ENCODE measurements at places on chromosomes 3 and 15.

- no peak for DNase-seq
Observed at GRCh38 chr3:64290864-64291263, 65.6 kb upstream of the PRICKLE2 start.

DNA sequence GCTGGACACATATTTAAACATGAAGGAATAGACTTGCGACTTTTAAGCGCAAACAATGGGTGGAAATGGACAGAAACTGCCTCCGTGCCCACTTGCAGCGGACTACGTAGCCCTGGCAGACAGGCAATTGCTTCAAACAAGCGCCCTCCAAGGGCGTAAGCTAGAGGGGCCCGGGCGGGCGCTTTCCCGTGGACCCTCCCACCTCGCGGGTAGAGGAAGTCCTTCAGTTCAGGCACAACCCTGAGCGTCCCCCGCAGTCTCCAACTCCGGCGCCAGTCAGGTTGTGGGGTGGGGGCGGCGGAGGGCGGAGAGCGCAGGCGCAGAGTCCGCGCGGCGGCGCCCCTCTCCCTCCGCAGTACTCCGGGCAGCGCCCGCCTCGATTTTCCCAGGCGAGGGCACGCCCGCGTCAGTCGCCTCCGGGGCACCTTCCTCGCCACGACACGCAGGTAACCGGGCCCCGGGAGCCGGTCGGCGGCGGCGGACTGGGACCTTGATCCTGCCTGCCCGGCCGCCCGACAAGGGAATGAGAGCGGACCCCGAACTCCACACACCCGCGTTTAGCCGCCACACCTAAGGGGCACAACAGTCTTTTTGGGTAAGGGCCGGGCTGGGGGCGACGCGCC, at the start of gene SLC35G2:
Gene SLC35G2, plus strand, starts transcription at position 358 of the 623 bp plus-strand sequence. CDS start 35,335 bp downstream, outside the sequence.
- DNase-seq, result no peak

DNA sequence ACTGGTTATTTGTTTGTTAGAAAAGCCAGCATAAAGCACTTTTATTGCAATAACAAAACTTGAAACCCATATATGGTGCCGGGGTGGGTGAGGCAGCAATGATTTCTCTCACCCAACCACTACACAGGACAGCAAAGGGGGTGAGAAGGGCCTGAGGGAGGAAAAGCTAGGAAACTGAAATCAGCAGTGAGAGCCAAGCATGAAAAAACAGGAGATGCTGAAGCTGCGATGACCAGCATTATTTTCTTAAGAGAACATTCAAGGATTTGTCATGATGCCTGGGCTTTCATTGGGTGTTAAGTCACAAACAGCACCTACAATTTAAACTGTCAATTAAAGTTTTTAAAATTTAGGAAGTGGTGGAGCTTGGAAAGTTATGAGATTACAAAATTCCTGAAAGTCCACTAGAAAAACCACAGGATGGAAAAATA, 11.9 kb upstream of the TM4SF4 start:
- no peak for DNase-seq

DNA sequence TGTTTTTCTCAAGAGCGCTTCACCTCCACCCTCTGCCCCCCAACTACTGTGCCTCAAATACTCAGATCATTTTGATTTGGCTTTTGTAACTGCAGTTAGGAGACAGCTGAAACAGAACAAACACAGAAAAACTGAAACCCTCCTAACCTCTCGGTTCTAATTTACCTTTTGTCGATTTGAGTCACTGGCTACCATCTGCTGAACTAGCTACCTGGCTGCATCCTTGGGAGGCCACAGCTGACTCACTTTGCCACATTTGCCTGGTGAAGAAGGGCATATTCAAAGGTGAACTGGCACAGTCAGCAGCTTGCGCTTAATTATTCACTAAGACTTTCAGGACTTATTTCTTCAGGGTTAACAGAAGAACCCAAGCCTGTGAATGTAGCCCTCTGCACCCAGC, 117.7 kb downstream of the FOXB1 start:
- no peak for DNase-seq

GRCh38 chr3:146839727-146840375, 234.7 kb upstream of the PLSCR5 start:
- no peak for DNase-seq

- no peak for DNase-seq
Observed at GRCh38 chr3:183812761-183813445, 12.5 kb downstream of the MAP6D1 start.

GRCh38 chr3:113286524-113286923, 75.2 kb downstream of the BOC start:
- DNase-seq, result no peak

GRCh38 chr3:46586738-46587246, 20.7 kb upstream of the LRRC2 start:
- no peak for DNase-seq

GRCh38 chr3:97901313-97902248, 70.7 kb downstream of the RIOX2 start:
- no peak for DNase-seq

DNA sequence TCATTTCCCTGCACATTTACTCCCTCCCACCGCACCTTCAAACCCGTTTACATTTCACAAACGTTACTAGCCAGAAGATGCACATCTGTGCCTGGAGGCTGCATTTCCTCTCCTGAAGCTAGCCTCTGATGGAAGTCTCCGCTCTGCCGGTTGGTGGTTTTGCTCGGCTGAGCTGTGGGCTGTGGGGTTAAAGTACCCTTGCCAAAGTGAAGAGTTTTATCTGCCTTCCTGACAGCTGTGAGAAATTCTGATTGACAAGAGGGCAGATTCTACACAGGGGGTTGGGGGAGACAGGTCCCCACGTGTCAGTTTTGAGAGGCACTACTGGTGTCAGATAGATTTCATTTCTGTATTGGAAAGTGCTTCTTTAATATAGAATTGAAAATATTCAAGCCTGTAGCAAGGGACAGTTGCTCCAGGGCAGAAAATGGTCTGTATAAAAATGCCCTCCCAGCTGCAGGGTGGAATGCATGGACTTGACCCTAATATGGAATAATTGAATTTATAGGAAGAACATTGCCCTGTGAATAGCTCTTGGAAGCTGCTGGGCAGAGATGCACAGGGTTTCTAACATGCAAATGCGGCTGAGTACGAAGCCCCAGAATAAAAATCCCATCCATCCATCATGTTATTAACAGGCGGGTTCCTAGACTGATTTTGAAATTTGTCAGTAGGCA, 201.1 kb upstream of the RGMA start:
- DNase-seq, result no peak

- no peak for DNase-seq
Observed at GRCh38 chr3:191401775-191402357, 59.1 kb upstream of the PYDC2 start.
